ENCODE measurements at places on chromosomes 2 and 18.

GRCh38 chr2:137254052-137254451, 488.7 kb downstream of the THSD7B start:
- no peak for DNase-seq

DNA sequence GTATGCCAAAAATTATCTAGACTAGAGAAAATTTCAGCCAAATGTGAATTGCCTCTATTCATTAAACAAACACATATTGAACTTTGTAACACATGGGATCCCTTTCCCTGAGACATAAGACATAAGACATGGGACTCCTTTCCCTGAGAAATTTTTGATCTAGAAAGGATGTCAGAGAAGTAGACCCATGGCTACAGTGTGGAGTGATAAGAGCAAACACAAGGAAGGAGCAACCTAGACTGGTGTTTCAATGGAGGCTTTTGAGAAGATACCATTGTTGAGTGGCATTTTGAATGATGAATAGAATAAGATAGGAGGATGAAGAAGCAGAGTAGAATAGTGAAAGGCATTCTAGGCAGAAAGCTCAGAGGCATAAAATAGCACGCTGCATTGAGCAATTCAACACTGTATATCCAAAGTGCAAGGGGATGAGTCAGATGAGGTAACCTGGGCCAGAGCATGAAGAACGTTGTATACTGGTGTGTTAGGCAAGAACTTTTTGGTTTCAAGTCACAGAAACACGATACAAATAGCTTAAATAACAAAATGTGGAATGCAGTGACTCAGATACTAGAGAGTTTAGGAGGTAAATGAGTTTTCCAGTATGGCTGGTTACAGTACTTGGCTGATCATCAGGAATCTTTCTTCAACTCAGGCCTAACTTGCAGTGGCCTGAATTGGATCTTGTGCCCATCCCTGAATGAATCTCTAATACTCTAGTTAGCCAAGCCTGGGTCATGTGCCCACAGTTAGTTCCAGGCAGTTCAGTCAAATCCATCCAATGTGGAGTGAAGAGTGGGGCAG, 129.8 kb upstream of the TANK start:
- DNase-seq, result no peak

GRCh38 chr2:11242542-11243174, 87.4 kb downstream of the SLC66A3 start:
- no peak for DNase-seq

DNA sequence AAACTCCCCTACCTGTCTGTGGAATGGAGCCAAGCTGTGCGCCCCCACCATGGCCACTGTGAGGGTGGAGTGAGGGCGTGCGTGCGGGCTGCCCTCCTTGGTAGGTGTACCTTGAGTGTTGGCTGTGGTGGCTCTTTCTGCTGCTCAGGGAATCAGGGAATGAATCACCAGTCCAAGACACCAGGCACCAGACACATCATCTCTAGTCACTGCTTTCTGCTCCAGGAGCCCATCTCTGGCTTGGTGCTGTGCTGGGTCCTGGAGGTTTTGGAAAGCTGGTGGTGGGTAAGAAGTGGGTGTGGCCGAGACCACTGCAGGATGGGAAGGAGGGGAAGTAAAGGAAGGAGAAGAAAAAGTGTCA, 209.9 kb downstream of the SEPTIN10 start:
- no peak for DNase-seq

GRCh38 chr18:10689236-10690034, 163.6 kb downstream of the NAPG start:
- DNase-seq, result no peak

DNA sequence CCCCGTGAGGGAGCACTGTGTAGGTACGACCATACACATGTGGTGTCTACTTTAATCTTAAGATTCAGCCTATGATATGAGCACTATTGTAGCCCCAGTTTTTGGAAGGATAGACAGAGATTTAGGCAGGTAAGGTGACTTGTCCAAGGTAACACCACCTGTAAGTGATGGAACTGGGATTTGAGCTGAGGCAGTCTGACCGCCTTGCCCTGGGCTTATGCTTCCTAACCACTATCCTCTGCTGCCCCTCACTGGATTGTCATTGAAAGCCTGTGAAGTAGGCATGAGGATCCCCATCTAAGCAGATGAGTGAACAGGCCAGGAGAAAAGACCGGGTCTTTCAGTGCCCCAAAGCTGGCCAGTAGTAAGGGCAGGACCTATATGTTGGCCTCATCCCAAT, 343.8 kb downstream of the CYRIA start:
- DNase-seq, result no peak

DNA sequence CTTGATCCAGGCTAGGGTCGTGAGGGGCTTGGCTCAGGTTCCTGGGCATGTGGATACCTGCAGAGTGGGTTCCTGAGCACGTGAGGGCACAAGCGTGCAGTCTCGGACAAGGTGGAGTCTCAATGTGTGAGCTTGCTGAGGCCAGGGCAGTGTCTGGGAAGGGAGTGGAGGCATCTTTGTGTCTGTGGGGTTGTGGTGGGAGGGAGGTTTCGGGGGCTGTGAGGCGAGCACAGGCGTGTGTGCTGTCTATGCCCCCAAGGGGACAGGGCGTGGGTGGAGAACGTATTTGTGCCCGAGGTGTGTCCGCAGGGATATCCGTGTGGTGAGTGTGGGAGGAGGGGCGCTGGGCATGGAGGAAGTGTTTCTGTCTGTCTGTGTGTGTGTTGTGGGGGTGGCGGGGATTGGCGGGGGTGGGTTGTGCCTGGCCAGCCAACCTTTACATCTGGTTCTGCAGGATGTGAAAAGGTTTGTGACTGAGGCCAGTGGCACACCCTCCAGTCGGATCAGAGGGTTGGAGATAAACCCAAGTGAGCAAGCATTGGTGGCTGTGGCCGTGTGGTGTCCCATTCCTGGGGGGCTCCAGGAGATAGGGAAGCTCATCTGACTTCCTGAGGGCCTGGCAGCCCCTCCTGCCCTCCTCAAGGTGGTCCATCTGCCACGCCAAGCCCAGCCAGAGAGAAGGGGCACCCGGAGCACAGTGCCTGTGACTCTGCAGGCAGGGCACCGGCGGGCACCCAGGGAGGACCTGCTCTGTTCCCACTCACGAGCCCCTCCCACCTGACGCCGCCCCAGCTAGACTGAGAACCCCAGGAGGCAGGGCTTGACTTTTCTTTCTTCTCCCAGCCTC, 57.1 kb downstream of the ZFP36L2 start:
- DNase-seq, result no peak

DNA sequence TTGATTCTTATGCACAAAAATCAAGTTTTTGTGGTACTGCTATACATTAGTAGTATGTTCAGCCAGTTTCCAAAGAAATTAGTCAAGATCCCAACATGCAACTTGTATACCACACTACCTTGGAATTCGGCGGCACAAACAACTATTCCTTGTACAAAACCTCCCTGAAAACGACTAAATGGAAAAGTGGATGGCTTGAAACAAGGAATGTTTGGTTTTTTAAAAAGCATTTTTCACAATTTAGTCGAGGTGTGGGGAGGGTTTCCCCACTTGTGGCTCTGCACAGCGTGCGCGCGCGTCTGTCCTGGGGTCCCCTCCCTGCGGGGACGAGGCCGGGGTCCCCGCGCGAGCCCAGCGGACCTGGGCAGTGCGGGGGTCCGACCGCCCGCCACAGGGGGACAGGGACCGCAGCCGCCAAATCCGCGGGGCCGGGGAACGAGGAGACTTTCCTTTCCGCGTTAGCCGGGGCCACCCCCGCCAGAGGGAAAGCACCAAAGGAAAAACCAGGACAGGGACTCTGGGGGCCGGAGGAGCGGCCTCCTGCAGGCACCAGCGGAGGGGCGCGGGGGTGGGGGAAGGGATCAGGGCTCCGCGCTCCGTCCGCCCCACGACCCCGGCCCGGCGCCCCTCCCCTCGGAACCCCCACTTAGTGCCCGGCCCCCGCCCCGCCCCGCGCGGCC, 534 bp upstream of the SOCS6 start:
- DNase-seq, result peak; percentile 58
